ENCODE measurements at places on chromosomes 4 and X. TPM values are rescaled to one million over a fixed set of nuclear protein-coding genes. Genes with fewer than 3 reads are reported as not detected.

DNA sequence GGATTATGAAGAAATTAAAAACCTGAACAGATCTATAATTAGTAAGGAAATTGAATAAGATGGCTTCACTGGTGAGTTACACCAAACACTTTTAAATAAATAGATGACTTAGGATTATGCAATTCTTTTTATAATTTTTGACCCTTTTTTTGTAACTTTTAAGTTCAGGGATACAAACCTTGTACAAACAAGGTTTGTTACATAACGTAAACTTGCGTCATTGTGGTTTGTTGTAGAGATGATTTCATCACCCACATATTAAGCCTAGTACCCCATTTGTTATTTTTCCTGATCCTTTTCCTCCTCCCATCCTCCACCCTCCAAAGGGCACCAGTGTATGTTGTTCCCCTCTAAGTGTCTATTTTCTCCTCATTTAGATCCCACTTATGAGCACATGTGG, 75.7 kb downstream of the CPEB2 start:
- DNase-seq = no peak

- no peak for DNase-seq
Observed at GRCh38 chrX:123973921-123974320, 12.4 kb downstream of the STAG2 start.

- no peak for DNase-seq
Observed at GRCh38 chr4:99219479-99219878, 433 bp upstream of the ADH6 start.

DNA sequence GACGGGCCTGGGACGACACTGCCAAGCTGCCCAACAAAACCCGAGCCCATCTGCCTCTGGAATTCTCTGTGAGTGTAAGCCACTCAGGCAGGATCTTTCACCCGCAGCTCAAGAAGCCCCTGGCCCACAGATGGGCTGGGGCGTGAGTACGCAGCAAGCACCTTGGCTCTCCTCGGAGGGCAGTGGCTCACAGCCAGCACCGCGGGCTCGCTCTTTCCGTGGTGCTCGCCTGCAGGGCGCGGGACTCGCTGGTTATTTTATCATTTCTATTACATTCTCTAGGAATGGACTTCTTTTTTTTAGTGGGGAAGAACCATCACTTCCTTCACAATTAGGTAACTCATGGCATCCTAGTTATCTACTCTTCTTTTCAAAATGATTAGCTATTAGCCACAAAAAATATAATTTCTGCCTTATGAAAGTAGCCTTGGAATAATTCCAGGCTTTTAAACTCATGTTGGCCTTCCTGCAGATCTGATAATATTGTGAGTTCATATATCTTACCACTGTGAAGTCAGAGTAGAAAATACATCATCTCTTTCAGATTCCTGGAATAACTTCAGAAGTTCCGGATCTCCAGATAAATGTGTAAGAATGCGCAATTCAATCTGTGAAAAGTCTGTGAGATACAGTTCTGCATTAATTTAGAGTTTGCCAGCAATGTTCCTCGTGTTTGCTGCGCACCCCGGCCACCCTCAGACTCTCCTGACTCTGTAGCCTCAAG, 68.6 kb downstream of the NAT8L start:
- DNase-seq = no peak

- no peak for DNase-seq
Observed at GRCh38 chr4:139783741-139784484, 118.3 kb downstream of the MGST2 start.

DNA sequence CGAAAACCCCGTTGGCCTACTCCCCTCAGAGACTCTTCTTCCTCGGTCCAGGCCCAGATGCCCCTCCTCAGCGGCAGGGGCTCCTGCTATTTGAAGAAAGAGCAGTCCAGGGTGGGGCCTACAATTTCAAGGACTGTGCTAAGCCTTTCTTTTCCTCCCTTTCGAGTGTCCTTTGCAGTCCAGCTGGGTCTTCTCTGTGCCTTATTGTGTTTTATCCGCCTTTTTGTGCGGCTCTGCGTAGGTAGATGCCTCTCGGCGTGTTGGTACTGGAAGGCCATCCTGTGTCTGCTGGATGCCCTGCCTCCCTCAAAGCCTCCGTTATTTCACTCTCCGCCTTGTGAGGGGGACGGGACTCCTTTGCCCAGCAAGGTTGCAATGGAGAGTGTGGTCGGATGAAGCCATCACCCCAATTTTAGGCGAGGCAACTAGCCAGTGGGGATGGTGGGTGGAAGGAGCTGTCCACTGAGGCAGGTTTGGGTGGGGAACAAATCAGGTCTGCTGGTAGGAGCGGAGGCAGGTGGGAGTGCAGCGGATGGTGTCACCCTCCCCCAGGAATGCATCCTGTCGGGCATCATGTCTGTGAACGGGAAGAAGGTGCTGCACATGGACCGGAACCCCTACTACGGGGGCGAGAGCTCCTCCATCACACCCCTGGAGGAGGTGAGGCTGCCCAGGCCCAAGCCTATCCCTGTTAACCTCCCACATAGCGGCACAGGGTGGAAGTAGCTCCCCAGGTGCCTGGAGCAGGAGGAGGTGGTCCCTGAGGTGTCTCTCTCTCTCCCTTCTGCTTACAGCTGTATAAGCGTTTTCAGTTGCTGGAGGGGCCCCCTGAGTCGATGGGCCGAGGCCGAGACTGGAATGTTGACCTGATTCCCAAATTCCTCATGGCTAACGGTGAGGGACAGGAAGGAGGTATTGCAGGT, 1.3 kb downstream of the GDI1 start:
- no peak for DNase-seq

GRCh38 chr4:39504538-39504937, 22.7 kb downstream of the UGDH start:
- DNase-seq = no peak

DNA sequence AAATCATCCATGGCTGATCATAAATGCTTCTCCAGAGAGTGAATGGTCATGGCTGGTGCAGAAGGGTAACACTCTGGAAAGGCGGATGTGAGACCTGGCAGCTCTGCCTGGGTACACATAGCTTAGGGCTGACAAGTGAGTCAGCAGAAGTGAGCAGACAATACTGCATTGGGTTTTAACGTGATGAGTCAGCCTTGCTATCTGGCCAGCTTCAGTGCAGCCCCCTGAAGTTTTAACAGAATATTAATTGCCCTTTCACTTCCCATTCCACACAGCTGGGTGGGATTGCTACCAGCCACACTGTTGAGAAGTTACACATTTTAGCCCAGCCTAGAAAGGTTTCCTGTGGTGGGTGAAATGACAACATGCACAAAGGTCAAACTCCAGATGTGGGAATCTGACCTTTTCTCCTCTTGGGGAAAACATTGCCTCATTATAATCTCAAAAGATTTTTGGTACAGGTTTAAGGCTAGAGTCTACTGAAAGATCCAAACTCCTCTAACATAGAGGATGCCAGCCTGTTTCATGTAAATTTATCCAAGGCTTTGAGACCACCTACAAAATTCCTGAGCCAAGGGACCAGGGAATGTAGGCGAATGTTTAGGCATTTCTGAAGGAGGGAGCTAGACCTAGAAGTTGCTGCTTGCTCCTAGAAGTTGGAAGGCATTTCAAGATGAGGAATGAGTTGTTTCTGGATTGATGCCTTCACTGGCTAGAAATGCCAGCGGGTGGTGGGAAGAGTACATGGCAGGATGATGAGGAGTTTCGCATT, 230.3 kb upstream of the PGRMC2 start:
- DNase-seq = peak; percentile 92

DNA sequence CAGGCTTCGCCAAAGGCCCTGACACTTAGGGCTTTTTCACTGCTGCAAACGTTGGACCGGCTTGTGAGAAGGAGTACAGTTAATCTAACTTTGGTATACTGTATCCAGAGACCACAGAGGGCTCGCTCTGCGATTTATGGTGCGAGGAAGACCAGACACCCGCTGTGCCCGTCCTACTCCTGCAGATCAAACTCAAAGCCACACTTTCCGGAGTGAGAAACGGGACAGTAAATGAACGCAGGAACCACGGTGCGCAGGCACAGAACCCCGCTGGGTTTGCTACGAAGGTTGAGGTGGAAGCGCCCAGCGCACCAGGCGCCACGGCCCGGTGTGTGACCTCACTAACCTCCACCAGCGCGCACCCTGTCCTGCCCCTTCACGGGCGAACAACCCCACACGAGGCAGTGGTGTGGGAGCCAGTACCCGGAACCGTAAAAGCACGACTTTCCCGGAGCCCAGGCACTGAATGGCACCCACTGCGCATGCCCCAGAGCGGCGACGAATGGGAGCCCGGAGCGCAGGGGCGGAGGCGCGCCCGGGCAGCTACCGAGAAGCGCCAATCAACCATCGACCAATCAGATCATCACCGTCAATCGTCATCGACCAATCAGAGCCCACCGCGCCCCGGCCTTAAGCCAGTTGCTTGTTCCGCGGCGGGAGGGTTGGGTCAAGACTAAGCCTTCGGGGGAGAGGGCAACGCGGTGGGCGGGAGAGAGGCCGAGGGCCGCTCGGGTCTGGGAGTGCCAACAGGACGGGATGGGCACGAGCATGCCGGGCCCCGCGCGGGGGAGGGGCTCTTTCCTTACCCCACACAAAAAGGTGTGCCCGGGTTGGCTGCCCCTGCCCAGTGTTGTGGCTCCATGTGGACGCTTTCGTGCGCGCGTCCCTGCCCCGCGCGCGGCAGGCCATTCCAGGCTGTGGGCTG, 21.3 kb upstream of the WDR45 start:
- DNase-seq = peak; percentile 58

GRCh38 chrX:72381439-72382201, 75.9 kb upstream of the CITED1 start:
- DNase-seq = peak; percentile 20

- no peak for DNase-seq
Observed at GRCh38 chr4:111761531-111761930, 383.7 kb upstream of the FAM241A start.

GRCh38 chr4:84417997-84418709, 80.9 kb downstream of the NKX6-1 start:
- no peak for DNase-seq

DNA sequence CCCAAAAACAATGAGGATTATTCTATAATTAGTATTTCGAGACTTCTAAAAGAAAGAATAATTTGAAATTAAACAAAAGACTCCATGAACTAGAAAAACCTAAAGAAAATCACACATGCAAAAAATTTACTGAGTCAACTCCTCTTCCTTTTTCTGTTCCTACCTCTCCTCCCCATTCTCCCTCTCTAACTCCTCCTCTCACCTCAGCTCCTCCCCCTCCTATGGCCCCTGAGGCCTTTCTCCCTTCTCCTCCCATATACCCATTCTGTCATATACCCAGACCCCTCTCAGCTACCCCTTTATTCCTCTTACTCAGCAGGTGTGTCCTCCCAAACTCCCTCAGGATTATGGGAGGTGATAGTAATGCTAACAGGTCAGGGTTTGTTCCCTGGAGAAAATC, 57.4 kb downstream of the SERTM2 start:
- no peak for DNase-seq

DNA sequence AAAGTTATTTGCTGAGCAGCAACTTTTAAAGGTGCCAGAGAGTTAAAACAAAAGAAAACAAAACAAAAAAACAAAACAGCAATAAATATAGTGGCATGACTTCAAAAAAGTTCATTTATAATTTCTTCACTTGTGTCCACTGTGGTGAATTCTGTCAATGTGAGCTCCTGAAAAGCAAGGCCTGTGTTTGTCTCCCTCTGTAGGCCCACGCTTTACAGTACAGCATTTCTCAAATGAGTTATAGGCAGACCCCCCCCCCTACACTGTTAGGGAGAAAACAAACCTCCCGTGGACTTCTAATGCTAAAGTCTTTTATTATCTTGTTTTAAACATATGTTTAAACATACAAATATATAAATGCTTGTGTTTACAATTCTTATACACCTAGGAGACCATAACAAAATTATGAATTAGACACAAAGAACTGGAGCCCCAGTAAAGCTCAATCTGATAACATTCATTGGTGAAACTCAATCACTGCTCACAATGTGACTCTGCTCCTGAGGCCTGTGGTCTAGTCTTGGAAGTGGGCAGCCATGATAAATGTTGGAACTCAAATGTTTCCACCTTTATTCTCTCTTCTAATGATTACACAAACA, 47.0 kb upstream of the SCOC start:
- DNase-seq = peak; percentile 29

DNA sequence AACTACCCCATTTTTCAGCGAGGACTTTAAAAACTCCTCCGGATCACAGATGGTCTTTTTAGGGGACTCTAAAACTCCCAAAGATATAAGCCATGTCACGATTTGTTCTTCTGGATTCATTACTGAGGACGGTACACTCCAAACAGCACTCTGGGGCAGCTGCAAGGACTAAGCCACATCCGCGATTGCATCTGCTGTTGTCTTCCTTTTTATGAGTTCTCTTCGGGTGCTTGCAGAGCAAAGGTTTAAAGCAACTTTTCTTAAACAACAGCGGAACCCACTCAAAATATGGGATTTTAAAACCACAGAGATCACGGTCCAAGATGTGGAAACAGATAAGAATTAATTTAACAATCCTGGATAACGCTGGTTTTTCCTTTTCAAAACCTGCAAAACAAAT, at the start of gene ARHGEF6:
TSS of gene ARHGEF6 (minus strand) at position 170 of the 400 bp plus-strand sequence. CDS start at position 120, 50 bp downstream.
- no peak for DNase-seq

GRCh38 chr4:186852964-186853391, 129.3 kb upstream of the FAT1 start:
- no peak for DNase-seq

DNA sequence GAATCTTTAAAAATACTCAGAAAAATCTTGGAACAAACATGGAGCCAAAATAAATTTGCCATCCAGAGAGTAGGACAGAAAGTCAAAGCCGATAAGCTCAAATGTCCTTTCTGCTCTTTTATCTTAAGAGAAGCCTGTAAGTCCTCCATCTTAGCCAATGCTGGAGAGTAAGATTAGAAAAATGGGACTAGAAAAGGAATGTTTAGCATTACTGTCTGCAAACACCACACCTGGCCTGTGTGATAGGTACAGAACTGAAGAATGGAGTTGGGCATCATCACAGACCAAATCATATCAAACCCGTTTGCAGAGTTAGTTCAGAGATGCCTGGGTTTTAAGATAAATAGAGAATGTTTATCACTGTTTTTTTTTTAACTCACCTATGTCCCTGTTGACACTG, 10.5 kb upstream of the SLC39A8 start:
- DNase-seq = no peak

- DNase-seq = no peak
Observed at GRCh38 chr4:147025042-147025441, 79.4 kb upstream of the TTC29 start.

- no peak for DNase-seq
Observed at GRCh38 chr4:59818656-59819055, 1381.5 kb upstream of the ADGRL3 start.

- DNase-seq = no peak
Observed at GRCh38 chrX:90040807-90041206, 119.1 kb downstream of the TGIF2LX start.

The PABPC5 gene
- total RNA-seq = 0.58 TPM

The STATH gene
- not detected for total RNA-seq

The CD38 gene
- 3.2 TPM for total RNA-seq

The SLC4A4 gene
- 0.58 TPM for total RNA-seq

The HOPX gene
- total RNA-seq = 1.8 TPM

The MXRA5 gene
- total RNA-seq = 0.44 TPM

The EOLA2 gene
- 29.7 TPM for total RNA-seq

The GPR82 gene
- total RNA-seq = not detected

The IL1RAPL2 gene
- total RNA-seq = not detected

The MAGEA11 gene
- total RNA-seq = not detected

The TMSB15C gene
- total RNA-seq = 3.5 TPM

The RTL5 gene
- total RNA-seq = 1.9 TPM
